NCI-H146 (cell line): ENCODE measurements at places on chromosomes 5 and 9.

- DNase-seq: no peak
Measured at GRCh38 chr5:170443624-170444023, 54.5 kb upstream of the KCNMB1 start.

- DNase-seq: no peak
Measured at GRCh38 chr9:134495881-134496412, 145.7 kb upstream of the COL5A1 start.

DNA sequence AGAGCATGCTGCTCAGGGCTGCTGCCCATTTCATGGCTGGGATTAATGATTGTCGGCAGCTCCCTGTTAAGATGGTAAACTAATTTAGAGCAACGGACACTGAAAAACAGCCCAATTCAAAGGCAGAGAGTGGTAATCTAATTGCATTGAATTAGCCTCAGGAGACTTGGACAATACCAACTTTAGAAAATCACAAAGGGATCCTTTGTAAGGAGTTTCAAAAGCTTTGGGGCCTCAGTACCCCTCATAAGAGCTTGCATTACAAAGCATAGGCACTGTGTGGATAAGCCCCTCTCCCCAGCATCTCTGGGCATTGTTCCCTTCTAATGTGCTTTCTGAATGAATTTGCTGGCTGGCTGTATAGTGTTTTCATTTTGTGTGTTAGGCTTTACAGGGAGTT is 6.7 kb downstream of the GLRA1 start:
- DNase-seq: no peak

DNA sequence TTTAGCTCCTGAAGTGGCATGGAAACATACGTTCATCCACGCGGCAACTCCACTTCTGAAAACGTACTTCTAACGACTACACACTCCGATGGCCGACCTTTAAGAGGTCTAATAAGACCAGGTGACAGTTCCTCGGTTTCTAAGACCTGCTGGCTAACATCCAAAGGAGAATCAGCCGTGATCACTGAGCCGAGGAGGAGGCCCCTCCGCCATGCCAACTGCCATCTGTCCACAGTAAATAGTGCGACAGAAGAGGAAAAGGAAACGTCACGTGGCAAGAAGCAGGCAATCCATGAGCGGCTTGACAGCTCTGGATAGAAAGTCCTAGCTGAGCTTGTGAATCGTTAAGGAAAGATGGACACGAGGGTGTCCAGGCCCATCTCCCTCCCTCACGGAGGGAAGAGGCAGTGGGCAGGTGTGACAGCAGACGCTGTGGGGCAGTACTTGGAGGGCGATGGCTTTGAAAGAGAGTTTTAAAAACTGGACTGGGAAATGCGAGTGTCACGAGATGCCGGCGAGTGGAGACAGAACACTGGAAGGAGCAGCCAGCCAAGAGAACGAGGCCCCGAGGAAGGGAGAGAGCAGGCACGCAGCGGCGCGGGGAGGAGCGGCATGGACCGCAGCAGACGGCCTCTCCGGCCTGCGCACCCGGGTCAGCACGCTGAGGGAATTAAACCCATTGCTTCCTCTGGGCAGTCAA is 66.7 kb upstream of the TBC1D9B start:
- no peak for DNase-seq

GRCh38 chr5:40034441-40034840 is 609.7 kb upstream of the DAB2 start:
- no peak for DNase-seq

- DNase-seq: peak; percentile 84
Measured at GRCh38 chr5:155460501-155460931, 447.0 kb downstream of the KIF4B start.

- peak; percentile 14 for DNase-seq
Measured at GRCh38 chr9:137619240-137620047, 639 bp downstream of the EHMT1 start.

DNA sequence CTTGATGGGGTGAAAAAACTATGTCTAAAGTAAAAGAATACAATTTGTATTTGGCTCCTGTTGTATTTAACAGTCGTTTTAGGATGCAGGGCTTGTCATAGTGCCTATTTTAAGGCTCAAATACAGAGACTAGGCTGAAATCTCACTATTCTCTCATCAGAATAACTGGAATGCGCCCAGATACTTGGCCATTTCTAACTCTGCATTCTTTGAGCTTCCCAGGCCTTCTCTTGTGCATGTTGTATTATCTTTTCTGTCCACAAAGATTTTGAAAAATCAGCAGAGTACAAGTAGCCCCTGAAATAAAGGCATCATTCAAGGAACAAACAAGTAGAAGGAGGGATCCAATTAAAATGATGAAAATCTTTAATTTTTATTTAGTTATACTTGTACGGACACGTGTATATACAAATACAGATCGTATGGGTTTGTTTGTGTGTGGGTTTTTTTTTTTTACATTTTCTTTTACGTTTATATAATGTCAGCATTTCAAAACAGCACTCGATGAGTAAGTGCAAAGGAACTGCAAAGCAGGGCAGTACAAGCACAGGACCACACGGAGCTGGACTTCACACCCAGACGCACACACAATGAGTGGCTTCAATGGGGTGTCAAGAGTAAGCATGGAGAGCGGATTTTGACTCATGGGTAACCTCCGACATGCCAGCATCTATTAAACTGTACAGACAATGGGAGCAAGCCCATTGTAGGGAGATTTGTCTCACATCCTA is 294.0 kb downstream of the EFNA5 start:
- DNase-seq: no peak

GRCh38 chr5:143129203-143129602 is 274.3 kb downstream of the NR3C1 start:
- no peak for DNase-seq

DNA sequence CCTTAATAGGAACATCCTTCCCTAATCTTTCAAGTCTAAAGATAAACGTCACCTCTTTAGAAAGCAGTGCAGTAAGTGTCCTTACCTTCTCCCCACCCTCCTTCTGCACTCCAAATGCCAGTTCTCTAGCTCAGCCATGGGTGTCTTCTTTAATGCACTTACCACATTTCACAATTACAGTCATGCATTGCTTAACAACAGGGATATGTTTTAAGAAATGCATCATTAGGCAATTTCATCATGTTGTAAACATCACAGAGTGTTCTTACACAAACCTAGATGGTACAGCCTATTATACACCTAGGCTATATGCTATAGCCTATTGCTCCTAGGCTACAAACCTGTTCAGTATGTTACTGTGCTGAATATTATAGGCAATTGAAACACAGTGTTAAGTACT is 91.2 kb downstream of the RFX3 start:
- no peak for DNase-seq

DNA sequence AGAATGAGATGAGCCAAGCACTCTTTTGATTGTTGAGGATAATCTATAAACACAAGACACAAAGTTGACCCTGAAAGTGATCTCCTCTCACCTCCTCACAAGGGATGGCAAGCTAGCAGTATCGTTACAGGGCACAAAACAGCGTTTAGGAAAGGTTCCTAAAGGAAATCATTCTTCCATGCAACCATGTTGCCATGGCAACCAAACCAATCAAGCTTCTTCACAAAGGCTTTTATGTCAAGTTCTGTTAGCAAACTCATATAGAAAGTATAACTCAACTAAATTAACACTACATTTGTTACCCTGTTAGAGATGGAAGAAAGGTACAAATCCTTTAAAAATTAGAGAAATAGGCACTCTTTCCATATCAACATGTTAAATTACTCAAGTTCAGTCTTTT is 1016.8 kb upstream of the DMAC1 start:
- peak; percentile 72 for DNase-seq

GRCh38 chr5:73306741-73307275 is 133.8 kb downstream of the TMEM174 start:
- no peak for DNase-seq

GRCh38 chr9:114674076-114674797 is 7.8 kb downstream of the TEX48 start:
- no peak for DNase-seq

- peak; percentile 50 for DNase-seq
Measured at GRCh38 chr9:35689542-35690293, at the start of gene TPM2. Gene TPM2, minus strand, starts transcription at chr9:35689925. Its CDS starts 108 bp downstream, at chr9:35689817.

GRCh38 chr9:6243746-6244145 is 28.1 kb downstream of the IL33 start:
- DNase-seq: no peak

DNA sequence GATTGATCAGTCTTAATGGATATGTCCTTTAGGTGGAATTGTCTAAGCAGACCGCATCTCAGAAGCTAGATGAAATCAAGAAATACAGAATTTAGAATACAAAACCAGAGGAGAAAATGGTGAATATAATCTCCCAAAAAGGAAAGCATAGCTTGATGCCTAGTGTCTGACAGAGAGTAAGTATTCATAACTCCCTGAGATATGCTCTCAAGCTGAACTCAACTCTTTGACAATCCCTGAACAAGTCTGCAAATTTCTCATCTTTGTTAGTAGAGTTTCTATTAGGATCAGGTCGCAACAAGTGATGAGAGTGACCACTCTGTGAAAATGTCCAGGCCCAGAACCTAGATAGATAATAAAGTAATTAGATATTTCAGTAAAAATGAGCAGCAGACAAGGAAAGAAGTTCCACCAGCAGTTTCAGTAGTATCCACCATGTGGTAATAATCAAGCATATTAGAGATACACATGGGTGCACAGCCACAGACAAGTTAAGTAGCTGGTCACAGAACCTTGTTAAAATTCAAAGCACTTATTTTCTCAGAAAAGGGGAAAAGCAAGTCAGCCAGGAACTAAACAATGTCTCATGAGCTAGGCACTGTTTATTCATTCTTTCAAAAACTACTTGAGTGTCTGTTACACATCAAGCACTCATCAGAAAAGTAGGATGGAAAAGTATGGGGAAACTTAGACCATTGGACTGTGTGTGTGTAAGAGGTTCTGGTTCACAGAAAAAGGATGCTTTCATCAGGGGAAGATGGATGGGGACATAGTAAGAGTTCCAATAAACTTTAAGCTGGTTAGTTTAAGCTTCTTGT is 481.5 kb upstream of the TUSC1 start:
- no peak for DNase-seq

GRCh38 chr9:17062497-17062896 is 72.3 kb upstream of the CNTLN start:
- no peak for DNase-seq

GRCh38 chr9:34591917-34592866 is 2.7 kb upstream of the CNTFR start:
- DNase-seq: no peak

DNA sequence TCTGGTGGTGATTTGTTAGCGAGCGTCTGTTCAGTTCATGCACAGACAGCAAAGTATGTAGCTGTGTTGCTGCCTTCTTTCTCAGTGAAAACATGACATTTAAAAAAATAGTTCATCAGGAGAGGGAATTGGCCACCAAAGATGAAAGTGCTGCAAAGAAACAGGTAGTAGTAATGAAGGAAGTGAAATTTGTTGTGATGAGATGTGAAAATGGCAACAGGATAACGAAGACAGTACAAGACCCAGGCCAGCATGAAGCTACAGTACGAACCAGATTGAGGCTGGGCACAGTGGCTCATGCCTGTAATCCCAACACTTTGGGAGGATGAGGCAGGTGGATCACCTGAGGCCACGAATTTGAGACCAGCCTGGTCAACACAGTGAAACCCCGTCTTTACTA is 136.0 kb downstream of the SMARCA2 start:
- DNase-seq: no peak

DNA sequence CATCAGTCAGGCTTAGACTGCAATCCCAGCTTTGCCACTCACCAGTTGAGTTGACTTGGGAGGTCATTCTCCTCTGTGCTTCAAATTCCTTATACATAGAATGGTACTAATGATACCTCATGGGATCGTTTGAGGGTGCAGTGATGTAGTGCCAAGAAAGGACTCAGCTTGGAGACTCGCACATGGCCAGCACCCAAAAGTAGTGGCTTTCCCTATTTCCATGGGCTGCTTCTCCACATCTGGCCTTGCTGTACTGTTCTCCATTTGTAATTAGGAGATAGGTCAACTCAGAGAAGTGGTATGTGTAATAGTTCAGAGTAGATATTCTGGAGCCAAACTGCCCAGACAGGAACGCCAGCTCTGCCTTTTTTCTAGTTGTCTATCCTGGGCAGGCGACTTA is 5.5 kb downstream of the CCL19 start:
- DNase-seq: no peak

DNA sequence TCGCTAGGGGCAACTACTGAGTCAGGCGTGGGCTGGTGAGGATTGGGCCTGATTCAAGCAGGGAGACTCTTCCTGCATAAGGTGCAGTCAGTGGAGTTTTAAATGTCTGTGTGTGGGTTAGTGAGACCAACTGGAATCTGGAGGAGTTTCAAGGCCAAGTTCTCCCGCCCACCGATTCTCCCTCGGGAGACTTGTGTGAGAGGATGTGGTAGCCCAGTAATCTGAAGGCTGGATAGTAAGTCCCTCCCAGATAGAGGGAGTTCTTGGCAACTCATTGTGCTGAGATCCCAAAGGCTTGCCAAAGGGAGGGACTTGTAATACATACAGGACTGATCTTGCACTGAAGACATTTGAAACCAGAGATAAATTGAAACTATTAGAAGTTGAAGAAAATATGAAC is 51.8 kb downstream of the WDR36 start:
- DNase-seq: no peak

DNA sequence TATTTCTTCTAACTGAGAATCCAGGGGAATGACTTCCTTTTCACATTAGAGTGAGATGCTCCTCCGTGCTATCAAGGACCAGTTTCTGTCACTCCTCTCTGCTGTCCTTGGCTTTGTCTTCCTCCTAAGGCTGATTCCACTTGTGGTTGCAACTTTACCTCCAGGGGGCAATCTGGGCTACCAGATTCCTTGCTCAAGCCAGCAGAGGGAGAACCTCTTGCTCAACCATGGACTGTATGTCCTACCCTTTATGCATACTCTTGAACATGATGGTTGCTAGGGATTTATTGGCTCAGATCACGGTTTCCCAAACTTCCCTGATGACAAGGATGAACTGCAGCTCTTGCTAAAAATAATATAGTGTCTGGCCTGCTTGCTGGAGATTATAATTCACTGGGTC is 24.0 kb downstream of the NNT start:
- DNase-seq: peak; percentile 43

GRCh38 chr5:73564018-73564417 is 1.4 kb downstream of the ANKRA2 start:
- DNase-seq: no peak

- DNase-seq: no peak
Measured at GRCh38 chr5:93571114-93571949, 9.7 kb downstream of the NR2F1-AS1 start.

DNA sequence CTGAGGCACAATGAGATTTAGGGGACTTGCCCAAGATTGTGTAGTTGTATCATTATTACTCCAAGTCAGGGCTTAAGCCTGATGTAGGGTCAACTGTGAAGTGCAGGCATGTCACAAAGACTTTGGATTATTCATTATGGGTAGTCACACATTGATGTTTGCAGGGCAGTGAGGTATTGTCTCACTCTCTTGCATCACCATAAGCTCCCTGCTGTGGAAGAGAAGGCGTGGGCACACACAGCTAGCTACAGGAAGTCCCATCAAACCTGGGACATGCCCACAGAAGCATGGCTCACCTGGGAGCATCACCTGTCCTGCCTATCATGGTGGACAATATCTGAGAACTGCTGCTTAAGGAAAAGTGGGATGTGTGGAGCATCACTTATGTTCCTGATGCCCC is 42.1 kb downstream of the TMOD1 start:
- DNase-seq: peak; percentile 83

GRCh38 chr5:68683632-68684036 is 410.2 kb upstream of the SLC30A5 start:
- DNase-seq: no peak

- DNase-seq: no peak
Measured at GRCh38 chr9:5191985-5192384, 6.5 kb upstream of the INSL6 start.

GRCh38 chr5:143239882-143240518 is 163.5 kb downstream of the NR3C1 start:
- no peak for DNase-seq

- no peak for DNase-seq
Measured at GRCh38 chr5:10599862-10600284, 36.0 kb downstream of the ANKRD33B start.
